ENCODE measurements at places on chromosomes 1 and 21.

- no peak for DNase-seq
Observed at GRCh38 chr1:113975211-113975895, 3.9 kb upstream of the OLFML3 start.

DNA sequence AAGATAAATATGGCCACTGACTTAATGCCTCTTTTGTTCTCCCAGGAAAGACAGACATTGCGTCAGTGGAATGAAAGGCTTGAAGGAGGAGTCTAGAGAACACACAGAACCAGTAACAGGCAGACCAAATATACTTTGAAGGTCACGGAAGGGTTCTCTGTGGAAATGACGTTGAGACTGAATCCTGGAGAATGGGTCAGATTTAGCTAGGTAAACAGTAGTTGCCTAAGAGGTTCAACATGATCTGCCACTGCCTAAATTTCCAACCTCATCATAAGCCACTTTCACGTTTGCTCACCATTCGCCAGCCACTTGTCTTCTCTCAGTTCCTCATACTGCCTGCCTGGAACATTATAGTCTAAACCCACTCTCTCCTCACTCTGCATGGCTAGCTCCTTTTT lies 20.5 kb downstream of the PLA2G4A start:
- DNase-seq = no peak

DNA sequence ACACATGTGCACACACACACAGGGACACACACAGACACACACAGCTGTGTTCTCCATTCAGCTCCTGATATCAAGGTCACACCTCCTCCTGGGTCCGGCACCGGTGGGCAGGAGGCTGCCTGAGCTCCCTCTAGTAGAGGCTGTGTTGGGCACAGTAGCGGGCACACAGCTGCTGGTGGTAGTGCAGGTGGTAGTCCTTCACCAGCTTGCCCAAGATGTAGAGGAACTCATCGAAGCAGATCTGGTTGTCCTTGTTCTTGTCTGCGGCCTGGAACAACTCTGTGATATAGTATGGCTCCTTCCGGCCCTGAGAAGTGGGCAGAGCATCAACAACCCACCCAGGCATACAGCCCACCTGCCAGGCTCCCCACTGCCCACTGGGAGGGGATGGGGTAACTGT lies 5.6 kb upstream of the S100A8 start:
- no peak for DNase-seq

- DNase-seq = no peak
Observed at GRCh38 chr1:69494221-69494620, 73.5 kb upstream of the LRRC7 start.

- DNase-seq = no peak
Observed at GRCh38 chr1:54390655-54391054, 15.5 kb downstream of the SSBP3 start.

- no peak for DNase-seq
Observed at GRCh38 chr1:234106032-234106431, 201.6 kb downstream of the SLC35F3 start.

GRCh38 chr1:220235462-220235861 lies 36.8 kb downstream of the RAB3GAP2 start:
- DNase-seq = no peak

GRCh38 chr1:64942118-64942517 lies 24.2 kb downstream of the JAK1 start:
- DNase-seq = no peak

- DNase-seq = no peak
Observed at GRCh38 chr21:35219291-35219690, 170.2 kb upstream of the RUNX1 start.

DNA sequence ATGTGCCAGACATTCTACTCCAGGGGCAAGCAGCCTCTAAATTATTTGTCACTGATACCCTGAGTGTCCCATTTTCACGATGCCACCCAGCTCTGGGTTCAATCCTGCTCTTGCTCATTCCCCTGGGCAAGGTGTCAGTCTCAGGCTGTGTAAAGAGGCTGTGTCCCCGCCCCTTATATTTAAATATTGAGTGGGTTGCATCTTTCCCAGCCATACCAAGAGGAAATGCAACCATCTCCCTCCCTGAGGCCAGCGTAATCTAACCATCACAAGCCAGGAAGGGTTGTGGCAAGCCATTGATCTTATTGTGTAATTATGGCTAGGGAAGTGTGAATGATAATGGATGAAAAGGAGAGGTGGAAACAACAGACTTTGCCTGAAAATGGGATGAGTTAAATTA lies 54.7 kb upstream of the CLDN14 start:
- no peak for DNase-seq

GRCh38 chr1:80657707-80658106 lies 1143.0 kb upstream of the ADGRL2 start:
- no peak for DNase-seq

- no peak for DNase-seq
Observed at GRCh38 chr1:231800108-231800507, 173.5 kb downstream of the DISC1 start.

DNA sequence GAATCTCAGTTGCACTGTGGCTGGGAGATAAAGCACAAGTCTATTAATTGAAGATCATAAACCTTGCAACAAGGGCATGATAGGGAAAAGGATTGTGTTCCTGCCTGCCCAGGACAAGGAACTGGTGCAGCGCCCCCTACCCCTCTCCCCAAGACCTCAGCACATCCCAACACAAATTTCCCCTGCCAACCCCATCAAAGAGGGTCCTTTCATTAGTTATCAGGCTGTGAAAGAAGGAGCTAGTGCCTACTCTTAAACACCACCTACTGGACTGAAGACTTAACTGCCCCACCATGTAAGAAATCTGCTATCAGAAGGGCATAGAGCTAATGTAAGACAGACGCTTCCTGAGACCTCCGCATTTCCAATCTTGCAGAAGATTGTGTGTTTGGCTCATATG lies 372.6 kb downstream of the AGBL4 start:
- no peak for DNase-seq

GRCh38 chr1:116373431-116374352 lies 648 bp downstream of the ATP1A1 start:
- DNase-seq = peak; percentile 27

DNA sequence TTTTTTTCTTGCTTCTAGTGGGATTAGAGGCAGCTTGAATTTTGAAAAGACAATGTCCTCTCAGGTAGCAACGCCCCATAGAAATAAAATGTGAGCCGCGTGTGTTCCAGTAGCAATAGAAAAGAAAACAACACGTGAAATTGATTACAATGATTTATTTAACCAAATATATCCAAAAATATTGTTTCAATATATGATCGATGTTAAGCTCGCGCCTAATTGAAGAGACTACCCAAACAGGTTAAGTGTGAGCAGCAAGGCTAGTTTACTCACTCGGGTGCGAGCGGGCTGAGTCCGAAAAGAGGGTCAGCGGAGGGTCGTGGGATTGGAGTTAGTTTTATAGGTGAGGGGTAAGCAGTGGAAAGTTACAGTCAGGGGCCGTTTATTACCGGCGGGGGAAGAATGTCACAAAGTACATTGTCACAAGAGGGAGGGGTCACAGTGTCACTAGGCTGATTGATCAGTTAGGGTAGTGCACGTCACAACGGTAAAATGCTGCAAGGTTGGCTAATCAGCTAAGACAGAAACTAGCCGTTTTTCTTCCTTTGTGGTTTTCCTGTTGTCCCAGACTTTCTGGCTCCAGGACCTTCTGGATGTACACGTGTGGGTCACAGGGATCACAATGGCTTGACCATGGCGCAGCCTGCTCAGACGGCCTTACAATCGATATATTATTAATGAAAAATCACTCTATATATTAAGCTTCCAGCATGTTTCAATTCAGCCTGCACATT lies 697 bp upstream of the ZNF670 start:
- no peak for DNase-seq

GRCh38 chr1:73066866-73067265 lies 784.5 kb upstream of the NEGR1 start:
- DNase-seq = peak; percentile 77

GRCh38 chr1:47410068-47410455 lies 6.0 kb upstream of the FOXE3 start:
- no peak for DNase-seq

DNA sequence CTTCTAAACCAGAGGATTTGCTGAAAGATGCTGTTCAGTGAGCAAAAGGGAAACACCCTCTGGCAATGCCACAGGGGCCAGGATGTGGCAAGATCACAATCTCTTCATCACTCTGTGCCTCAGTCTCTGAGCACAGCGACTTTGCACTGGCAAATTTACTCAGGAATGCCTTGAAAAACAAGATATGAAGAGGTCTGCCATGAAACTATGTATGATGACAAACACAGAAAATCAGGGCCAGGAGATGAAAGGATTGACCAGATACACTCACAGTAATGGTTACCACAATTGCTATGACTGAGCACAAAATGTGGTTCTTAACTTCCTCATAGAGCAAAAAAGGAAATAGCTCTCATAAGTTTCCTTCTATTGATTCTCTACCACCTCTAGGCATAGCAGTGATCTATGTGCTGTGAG lies 5.8 kb downstream of the TTC13 start:
- no peak for DNase-seq

DNA sequence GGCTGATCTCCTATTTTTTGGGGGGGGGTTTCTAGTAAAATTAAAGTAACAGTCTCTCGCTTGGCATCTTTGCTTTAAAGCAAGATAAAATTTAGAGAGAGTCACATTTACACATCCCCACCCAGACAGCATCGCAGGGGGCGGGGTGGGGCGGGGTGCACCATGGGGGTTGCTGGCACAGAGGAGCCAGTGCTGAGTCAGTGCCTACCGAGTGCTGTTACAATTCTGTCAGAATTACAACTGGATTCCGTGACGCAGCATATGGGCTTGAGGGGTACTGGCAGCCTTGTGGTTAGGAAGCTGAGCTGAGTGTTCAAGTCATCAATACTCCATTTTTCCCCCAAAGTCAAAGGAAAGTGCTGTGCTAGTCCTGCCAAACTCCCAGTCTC lies 175.9 kb downstream of the PRDM16 start:
- no peak for DNase-seq

GRCh38 chr1:227191607-227192006 lies 126.7 kb downstream of the CDC42BPA start:
- no peak for DNase-seq

GRCh38 chr1:154860156-154860870 lies 9.8 kb downstream of the KCNN3 start:
- no peak for DNase-seq

DNA sequence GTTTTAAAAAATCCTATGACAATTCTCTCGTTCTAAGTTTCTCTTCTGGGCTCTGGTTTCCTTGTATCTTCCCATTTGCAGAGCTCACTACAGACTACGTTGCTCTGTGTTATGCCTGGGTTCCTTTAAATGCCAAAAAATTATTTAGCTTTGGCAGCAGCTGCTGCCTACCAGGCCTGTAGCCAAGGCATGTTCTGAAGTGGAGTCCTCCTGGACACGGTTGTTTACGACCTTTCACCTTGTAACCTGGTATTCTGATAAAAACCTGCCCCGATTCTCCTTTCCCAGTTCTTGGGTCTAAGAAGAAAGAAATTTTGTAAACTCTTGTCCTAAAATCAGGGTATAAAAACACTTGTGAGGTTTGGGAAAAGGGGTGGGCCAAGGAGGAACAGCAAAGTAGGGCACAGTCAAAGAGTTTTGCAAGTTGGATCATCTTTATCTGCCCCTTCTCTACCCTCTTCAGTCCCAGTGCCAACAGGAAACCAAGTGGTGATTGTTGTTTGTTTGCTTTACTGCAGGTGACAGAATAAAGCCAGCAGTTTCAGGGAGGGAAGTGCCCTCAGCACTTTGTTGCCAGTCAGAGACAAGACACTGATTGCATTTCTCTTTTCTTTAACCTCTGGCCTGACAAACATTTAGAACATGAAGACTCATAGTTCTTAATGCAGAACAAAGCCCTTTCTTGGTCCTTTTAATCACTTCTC lies 3.1 kb upstream of the TXNIP start:
- peak; percentile 48 for DNase-seq

DNA sequence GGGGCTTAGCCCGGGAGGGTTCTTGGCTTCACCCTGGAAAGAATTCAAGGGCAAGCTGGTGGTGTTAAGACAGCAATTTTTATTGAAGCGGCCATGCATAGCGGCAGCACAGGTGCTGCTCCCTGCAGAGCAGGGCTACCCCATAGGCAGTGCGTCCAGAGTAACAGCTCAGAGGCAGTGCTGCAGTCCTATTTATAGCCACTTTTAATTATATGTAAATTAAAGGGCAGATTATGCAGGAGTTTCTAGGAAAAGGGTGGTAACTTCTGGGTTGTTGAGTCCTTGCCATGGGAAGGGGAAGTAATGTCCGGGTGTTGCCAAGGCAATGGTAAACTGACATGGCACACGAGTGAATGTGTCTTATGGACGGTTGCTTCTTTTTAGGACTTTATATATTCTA lies 57.0 kb downstream of the VPS26C start:
- no peak for DNase-seq

GRCh38 chr1:237789619-237790018 lies 101.1 kb downstream of the ZP4 start:
- no peak for DNase-seq

DNA sequence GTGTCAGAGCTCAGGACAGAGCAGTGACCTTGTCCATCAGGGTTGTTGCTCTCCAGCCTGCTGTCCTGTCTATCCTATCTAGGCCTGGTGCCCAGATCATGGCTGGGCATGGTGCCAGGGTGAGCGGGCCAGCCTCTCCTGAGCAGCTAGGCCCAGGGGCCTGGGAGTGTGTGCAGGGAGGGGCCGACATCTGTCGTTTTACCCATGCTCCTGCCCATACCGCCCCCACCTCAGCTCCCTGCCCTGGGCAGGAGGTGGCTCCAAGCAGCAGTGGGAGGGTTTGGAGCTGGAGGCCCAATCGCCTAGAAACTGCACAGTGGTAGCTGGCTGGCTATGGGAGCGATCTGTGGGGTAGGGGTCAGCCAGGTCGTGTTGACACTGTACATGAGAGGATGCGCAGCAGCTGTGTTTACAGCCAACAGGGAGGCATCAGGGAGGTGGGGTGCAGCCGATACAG lies 6.5 kb downstream of the INSRR start:
- DNase-seq = peak; percentile 92

- no peak for DNase-seq
Observed at GRCh38 chr1:121538943-121539575, 354.3 kb downstream of the SRGAP2C start.

DNA sequence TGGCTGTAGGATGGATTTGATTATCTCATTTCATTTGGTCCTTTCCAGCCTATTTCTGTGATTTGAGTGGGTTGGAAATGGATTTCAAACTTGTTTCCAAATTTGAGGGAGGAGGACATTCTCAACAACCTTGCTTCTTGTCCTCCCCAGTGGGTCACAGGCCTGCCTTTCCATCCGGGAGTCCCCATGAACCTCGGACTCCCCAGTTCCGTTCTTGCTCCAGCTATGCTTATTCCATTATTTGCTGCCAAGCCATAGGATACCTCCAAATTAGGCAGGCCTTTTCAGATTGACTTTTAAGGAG lies 97.8 kb downstream of the DUSP10 start:
- no peak for DNase-seq

- no peak for DNase-seq
Observed at GRCh38 chr1:93815366-93816110, 63.5 kb downstream of the DNTTIP2 start.

DNA sequence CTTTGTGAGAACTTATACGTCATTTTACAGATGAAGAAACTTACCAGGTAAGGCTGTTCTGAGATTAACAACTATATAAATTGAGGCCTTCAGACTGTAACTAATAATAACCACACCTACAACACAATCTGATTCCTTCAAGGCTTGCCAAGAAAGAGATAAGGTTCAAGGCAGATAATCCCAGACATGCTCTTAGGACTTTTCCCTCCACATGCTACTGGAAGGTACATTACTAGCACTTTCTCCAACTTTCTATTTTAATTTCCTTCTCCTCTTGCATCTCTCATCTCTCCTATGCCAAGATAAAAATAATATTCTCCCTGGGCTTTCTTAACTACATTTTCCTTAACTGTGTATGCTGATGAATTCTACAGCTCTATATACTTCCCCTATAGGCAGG lies 18.9 kb upstream of the NRAS start:
- no peak for DNase-seq

All from NCI-H187 (cell line).